Fibroblast of skin of right biceps (primary cell): ENCODE measurements at places on chromosomes 6 and 20.

DNA sequence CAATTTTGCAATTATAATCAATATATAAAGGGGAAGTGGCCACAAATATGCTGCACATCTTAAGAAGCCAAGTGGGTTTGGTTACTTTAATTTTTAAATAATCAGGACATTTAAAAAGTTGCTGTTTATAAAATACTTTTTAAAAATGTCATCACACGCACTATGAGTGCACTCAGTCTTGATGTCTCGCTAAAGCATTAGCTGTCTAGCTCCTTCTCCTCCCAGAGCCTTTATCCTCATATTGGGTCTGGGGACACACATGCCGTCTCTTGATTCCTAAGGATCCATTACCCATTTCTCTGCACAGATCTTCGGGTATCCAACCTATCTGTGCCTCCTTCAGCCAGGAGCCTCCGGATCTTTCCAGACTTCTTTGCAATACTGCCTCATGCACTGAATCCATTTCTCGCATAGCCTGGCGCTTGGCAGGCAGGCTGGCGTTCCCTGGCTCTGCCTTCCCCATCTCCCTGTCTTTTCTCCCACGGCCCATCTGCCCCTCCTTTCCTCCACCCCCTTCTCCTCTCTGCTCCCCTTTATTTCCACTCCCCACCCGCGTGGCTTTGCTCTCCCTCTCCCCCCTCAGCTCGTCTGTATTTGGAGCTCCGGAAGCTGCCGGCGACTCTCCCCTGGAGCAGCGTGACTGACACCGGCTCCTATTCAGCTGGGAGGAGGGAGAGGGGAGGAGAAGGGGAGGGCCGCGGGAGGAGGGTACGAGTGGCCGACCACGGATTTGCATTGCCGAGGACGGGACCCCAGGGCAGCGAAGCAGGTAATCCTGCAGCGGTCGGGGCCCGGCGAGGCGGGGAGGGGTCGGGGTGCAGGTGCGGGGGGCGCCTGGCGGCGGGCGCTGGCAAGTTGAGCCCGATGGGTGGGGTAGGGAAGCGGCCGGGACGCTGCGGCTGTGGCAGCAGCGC lies at the start of gene CAP2:
CAP2 (plus strand) TSS at position 618 of the 914 bp plus-strand sequence. CDS start 27,961 bp downstream, outside the sequence.
- peak; percentile 66 for DNase-seq

- DNase-seq = no peak
Observed at GRCh38 chr6:56806368-56806767, 148.5 kb upstream of the BEND6 start.

DNA sequence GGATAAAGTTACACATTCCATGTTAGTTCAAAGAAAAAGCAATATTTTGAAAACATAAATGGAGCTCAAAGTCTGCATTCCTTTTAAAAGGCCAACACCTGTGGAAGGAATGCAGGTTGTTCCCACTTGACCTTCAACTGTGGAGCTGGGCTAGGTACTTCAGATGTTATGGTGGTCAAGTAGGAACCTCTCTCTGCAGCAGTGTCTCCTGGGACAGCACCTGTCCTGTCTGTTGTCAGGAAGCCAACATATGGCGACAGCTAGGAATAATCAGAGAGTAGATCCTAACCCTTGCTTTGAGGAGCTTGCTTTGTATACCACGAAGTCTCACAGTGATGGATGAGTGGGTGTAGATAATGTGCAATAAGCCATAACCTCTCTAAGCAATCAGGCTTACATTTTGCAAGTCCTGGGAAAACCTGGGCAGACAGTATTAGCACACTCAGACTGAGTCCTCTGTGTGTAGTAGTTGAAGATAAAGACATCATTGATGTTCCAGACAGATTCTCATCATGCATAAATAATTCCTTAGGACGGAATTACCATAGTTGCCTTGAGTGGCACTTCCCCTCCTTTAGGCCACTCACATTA lies 347.5 kb downstream of the PRL start:
- DNase-seq = no peak

GRCh38 chr6:13295576-13295975 lies 32.8 kb downstream of the TBC1D7 start:
- no peak for DNase-seq

DNA sequence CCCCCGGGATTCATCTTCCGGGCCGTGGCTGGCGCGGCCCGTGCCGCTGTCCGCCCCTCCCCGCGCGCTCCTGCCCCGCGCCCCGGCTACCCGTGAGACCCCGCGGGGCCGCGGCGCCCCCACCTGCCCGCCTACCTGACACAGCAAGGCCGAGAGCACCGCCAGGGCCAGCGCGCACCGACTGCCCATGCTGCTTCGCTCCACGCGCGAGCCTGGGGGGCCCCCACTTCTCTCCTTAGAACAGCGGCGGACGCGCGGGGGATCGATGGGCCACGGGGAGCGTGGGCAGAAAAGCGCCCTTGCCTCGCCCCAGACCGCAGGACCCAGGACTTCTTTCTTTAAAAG lies 955 bp downstream of the DLL1 start:
- no peak for DNase-seq

GRCh38 chr6:122389704-122390372 lies 9.6 kb upstream of the HSF2 start:
- no peak for DNase-seq

DNA sequence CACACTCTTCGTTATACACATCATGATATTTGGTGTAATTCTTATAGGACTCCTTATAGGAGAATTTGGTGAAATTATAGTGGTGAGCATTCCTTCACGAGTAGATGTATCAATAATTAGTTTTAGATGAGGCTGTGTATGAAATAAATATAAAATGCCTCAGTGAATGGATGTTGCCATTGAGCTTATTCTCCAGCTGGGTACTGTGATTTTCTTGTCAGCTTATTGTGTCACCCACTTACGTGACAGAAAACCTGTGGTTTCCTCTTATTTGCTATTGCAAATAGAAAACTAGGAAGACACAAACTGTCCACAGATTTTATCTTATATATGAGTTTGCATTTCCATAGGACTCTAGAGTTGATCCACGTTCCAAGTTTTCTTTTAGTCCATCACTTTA lies 439.9 kb upstream of the RNF217 start:
- DNase-seq = no peak

DNA sequence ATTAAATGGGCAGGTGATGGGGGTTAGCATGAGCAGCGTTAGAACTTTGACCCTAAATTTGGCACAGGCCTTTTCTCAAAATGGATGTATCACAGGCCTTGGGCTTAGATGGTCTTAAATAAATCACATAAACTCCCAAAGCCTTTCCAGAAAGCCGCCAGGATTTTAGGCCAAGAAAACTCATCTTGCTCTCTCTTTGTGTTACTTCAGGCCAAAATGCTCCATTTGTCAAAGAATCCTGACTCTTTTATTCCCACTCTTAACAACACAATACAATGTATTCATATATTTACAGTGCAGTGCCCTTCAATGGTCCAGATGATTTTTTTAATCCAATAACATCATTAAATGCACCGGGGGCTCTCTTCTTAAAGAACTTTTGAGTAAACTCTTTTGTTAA lies 5.9 kb upstream of the TCP11 start:
- DNase-seq = no peak

GRCh38 chr6:7489376-7489775 lies 52.1 kb upstream of the DSP start:
- no peak for DNase-seq

DNA sequence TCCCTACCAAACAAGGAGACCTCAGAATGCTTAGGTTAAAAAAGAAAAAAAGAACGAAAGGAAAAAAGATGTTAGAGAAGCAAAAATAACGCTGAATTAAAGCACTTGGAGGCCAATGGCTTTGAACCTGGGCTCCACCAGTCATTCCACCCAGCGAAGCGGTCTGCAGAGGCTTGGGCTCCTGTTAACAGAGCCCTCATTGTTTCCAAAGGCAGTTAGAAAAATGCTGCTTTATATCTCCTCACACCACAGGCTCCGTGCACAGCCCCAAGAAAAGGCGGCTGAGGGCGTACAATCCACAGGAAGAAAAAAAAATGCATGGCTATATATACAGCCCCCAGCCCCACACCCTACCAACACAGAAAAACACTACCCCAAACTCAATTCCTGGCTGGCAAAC lies 255.9 kb downstream of the FOXC1 start:
- no peak for DNase-seq

DNA sequence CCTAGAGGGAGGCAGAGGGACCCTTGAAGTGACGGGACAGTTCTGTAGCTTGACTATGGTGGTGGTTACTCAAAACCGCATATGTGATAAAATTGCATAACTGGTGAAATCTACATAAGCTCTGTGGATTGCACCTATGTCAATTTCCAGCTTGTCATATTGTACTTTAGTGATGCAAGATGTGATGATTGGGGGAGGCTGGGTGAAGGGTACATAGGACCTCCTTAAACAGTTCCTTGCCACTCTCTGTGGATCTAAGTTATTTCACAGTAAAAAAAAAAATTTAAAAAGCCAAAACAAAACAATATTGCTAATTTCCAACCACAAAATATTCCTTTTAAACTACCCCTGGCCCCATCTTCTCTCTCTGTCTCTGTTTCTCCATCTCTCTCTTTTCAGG lies 472.6 kb upstream of the SULF2 start:
- DNase-seq = no peak

GRCh38 chr20:16710781-16711180 lies 19.0 kb upstream of the SNRPB2 start:
- no peak for DNase-seq

- no peak for DNase-seq
Observed at GRCh38 chr6:20417819-20418218, 16.1 kb downstream of the E2F3 start.

GRCh38 chr6:48782225-48782624 lies 671.2 kb upstream of the PTCHD4 start:
- no peak for DNase-seq

GRCh38 chr20:60362531-60362930 lies 404.3 kb downstream of the CDH26 start:
- peak; percentile 10 for DNase-seq

- DNase-seq = no peak
Observed at GRCh38 chr6:122804962-122805485, 16.0 kb downstream of the SMPDL3A start.

GRCh38 chr20:8803065-8803464 lies 265.8 kb upstream of the PLCB4 start:
- peak; percentile 35 for DNase-seq

DNA sequence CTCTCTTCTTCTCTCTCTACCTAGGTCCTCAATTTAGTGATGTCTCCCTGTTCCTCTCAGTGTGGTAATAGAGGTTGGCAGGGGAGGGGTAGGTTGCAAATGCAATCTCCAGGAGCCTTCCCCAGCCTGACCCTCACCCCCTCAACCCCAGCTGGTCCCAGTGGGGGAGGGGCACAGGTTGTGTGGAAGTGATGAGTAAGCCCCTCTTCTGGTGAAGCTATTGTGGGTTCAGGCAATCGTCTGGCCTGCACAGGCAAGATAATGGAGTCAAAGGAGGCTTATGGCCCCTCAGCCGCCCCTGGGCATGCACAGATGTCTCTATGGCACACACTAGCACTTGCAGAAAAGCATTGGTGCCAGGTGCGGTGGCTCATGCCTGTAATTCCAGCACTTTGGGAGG lies 10.8 kb upstream of the ADA start:
- DNase-seq = no peak

- peak; percentile 69 for DNase-seq
Observed at GRCh38 chr6:124679387-124679786, 282.9 kb upstream of the RNF217 start.

- DNase-seq = no peak
Observed at GRCh38 chr6:136721467-136721866, 70.8 kb downstream of the MAP3K5 start.

DNA sequence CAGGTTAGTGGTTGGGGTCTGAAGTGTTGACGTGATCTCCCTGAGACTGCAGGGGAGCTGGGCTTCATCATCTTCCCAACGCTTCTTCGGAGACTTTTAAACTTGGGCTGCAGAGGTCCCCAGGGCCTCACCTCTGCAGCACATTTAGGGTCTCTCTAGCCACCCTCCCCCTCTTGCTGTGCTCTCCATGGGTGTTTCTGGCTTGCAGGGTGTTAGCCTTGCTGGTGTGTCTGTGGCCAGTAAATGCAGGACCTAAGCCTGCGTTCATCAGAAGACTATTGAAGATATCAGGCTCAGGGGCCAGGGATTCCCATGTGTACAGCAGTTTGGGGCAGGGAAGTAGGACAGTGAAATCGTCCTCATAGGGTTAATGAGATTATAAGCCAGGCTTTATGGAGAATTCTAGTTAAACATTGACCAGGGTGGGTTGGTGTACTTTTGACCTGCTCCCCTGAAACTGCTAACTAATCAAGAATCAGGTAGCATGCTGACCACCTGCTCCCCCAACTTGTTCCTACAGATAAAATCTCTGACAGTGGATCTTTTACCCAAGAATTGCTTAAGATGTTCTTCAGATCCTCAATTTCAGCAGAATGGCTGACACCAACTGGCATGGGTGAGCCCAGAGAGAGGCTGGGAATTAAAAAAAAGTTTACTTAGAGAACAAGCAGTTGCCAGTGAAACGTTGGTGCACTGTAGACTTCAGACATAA lies 3.8 kb upstream of the DDO start:
- no peak for DNase-seq

- DNase-seq = no peak
Observed at GRCh38 chr20:19298652-19299051, 86.2 kb downstream of the SLC24A3 start.

DNA sequence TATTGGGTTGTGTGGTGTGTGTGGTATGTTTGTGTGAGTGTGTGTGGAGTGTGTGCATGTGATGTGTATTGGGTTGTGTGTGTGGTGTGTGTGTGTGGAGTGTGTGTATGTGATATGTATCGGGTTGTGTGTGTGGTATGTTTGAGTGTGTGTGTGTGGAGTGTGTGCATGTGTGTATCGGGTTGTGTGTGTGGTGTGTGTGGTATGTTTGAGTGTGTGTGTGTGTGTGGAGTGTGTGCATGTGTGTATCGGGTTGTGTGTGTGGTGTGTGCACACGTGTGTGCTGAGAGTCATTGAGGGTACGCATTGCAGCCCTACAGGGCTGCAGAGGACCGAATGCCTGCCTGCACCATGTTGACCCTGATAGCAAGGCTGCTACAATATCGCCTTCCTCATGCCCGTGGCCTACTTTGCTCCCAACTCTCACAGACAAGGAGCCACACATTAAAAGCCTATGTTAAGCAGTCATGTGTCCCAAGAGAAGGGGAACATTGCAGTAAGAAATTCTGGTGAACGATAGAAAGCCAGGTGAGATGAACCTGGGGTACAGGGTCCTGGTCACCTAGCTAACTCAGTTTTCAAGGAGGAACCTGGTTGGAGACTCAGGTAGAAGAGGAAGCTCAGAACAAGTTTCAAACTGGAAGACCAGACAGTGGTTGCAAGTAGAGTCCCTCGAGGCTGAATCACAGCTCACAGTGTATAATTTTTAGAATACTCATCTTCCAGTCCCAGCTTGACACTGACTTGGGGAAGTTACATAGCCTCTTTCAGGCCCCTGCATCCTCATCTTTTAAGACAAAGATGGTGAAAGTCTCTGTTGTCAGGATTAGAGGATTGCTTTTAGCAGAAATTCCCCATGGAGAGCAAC lies 45.7 kb upstream of the TMEM170B start:
- DNase-seq = peak; percentile 30

- no peak for DNase-seq
Observed at GRCh38 chr6:111666847-111667246, 61.2 kb upstream of the TRAF3IP2 start.

- DNase-seq = no peak
Observed at GRCh38 chr20:24977336-24977735, 15.2 kb downstream of the APMAP start.

- no peak for DNase-seq
Observed at GRCh38 chr6:17653198-17653882, 53.2 kb downstream of the FAM8A1 start.
